AG04449 (cell line): ENCODE measurements at places on chromosomes 2 and 18.

GRCh38 chr2:240523451-240524281 lies 34.1 kb downstream of the ANKMY1 start:
- DNase-seq = no peak

- no peak for DNase-seq
These were observed 7.1 kb downstream of the MYOM1 start for GRCh38 chr18:3212657-3213056.

DNA sequence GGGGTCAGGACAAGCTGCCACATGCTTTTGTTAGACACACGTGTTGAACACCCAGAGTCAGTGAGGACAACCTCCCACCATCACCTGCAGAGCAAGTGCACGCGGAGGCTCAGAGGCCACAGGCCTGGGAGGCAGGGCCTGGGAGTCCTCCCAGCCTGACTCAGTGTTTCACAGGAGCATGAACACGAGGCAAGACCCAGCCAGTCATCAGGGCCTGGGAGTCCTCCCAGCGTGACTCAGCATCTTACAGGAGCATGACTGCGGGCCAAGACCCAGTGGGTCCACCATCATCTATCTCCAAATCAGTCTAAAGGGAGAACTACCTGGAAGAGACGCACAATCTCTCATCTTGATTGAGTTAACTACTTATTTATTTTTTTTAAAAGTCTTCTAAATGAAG lies 112.6 kb upstream of the PXDN start:
- DNase-seq = no peak

GRCh38 chr2:238864207-238865014 lies 16.5 kb downstream of the TWIST2 start:
- DNase-seq = peak; percentile 98

DNA sequence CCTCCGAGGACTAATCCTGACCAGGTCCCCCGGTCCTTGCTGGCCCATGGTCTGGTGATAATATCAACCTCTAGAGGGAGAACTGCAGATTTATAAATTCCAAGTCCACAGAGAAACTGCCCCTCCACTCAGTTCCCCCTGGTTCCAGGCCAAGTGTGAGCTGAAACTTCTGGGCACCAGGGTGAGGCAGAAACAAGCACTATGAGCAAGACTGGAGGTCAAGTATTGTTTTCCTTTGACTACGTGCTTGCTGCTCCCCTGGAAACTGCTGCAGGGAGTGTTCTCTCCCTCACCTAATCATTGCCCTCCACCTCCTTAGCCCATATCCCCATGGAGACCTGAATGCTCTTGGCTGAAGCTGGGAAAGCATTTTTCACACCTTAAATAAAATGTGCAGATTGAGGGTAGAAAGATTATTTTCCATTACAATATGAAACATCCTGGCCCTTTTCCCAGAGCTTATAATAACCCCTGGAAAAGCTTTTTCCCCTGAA lies 135.2 kb downstream of the RDH14 start:
- no peak for DNase-seq

- no peak for DNase-seq
These were observed 59.8 kb downstream of the SH3BP4 start for GRCh38 chr2:235011607-235011928.

- DNase-seq = no peak
These were observed 72.5 kb downstream of the SUMO1 start for GRCh38 chr2:202165945-202166344.

- DNase-seq = no peak
These were observed 252.1 kb upstream of the SLC14A2 start for GRCh38 chr18:45363196-45363595.

GRCh38 chr2:38682008-38682575 lies 16.2 kb downstream of the GALM start:
- DNase-seq = no peak

GRCh38 chr2:223894009-223894408 lies 51.1 kb downstream of the WDFY1 start:
- no peak for DNase-seq

DNA sequence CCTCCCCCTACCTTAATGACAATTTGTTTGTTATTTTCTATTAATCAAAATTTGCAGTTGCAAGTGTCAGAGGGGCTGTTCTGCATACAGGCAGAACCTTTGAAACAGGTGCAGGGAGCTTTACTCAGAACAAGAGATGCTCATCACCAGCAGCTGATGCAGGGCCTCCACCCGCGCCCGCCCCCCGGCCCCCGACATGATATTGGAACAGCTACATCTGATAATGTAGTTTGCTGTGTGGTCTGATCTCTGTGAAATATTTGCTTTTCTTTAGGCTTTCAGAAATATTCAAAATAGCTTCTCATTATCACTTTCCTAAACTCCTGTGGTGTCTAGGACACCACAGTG lies 130.0 kb downstream of the PRKCE start:
- no peak for DNase-seq

DNA sequence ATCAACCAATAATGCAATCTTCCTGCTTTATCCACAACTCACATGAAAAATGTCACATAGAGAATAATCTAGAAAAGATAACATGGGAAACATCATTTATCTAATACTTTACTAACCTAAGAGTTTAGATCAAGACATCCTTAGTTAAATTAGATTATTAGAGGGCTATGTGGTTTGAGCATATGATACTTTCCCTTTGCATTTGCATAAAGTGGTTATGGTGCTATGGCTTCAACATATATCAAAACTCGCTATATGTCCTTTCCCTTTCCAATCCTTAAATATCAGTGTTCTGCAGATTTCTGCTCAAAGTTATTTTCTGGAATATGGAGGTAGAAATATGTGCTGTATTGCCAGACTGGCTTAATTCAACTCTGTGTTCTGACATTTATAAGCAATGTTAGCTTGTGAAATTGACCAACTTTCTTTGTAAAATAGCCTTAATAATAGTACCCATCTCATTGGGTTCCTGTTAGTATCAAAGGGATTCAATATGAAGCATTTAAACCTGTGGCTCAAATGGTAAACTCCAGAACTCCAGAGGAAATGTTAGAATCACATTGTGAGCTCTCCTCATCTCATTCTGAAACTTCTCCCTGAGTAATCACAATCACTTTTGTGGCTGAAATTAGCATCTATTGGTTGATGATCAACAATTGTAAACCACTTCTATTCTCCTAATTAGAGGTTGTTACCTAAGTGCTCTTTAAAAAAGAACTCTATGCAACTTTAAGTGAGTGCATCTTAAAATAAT lies 1089.9 kb upstream of the SLC39A10 start:
- no peak for DNase-seq

- no peak for DNase-seq
These were observed 201.4 kb downstream of the CELF4 start for GRCh38 chr18:37364237-37364636.

GRCh38 chr2:62920070-62920469 lies 130.6 kb upstream of the OTX1 start:
- DNase-seq = no peak

- no peak for DNase-seq
These were observed 1.4 kb downstream of the ANO7 start for GRCh38 chr2:241189856-241190201.

- DNase-seq = peak; percentile 78
These were observed 162.9 kb upstream of the AGAP1 start for GRCh38 chr2:235330775-235331451.

DNA sequence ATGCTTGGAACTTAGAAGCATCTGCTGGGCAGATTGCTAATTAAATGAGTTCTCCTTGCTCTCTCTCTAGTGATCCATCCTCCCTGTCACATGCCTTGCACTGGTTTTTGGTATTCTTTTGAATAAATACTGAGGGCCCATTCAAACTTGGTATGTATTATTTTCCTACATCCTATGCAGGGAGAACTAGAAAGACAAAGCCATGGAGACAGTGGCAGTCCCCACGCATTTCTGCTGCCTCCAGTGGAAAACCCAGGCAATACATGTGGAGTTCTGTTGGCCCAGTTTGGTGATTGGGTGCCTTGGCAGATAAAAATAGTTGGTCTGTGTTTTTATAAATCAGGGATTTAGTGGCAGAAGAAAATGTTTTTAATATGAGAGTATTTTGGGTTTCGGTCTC lies 68.7 kb downstream of the DIS3L2 start:
- no peak for DNase-seq

GRCh38 chr2:109537565-109538222 lies 76.1 kb downstream of the SEPTIN10 start:
- no peak for DNase-seq

GRCh38 chr2:238881353-238882081 lies 33.6 kb downstream of the TWIST2 start:
- DNase-seq = no peak

GRCh38 chr2:88345842-88346241 lies 106.7 kb downstream of the FOXI3 start:
- no peak for DNase-seq

GRCh38 chr2:219250049-219250781 lies 2.8 kb upstream of the TUBA4B start:
- DNase-seq = no peak

GRCh38 chr2:122528958-122529705 lies 773.7 kb downstream of the TSN start:
- no peak for DNase-seq

- DNase-seq = no peak
These were observed 48.1 kb upstream of the VPS54 start for GRCh38 chr2:64067326-64067725.

GRCh38 chr2:33681364-33681757 lies 82.3 kb upstream of the FAM98A start:
- DNase-seq = no peak

GRCh38 chr2:128644156-128644555 lies 325.5 kb upstream of the HS6ST1 start:
- DNase-seq = no peak

- no peak for DNase-seq
These were observed 338.0 kb downstream of the NYAP2 start for GRCh38 chr2:225737556-225737955.

GRCh38 chr2:223621901-223622300 lies 19.7 kb upstream of the SCG2 start:
- no peak for DNase-seq

GRCh38 chr2:54772531-54772930 lies 49.1 kb downstream of the EML6 start:
- no peak for DNase-seq

DNA sequence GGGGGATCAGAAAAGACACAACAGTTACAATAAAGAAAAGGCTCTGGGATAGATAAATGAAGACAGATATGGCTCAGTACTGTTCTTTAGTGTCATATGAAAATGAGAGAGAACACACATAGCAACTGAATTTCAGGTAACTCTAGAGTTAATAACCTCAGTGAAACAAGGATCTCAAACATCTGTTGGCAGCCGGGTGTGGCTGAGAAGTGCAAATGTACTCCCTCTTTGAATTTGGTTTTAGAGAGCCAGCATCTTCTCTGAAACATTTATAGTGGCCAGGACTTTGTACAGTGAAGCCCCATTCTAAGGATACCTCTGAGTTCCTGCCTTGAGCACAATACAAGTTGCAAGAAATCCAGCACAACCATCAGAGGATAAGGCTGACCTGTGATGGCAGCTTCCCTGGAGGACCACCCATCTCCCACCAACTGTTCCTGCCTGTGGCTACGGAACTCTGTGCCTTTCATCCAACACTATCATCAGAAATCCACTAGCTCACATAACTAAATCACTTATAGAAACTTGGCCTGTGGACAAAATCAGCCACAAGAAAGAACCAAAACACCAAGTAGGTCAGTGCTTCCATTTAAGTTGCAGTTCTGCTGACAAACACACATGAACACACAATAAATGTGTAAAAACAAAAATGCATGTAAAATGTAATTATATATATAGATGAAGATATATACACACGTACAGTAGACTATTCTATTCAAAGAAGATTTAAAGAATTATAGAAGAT lies 37.3 kb upstream of the PEX13 start:
- DNase-seq = no peak

DNA sequence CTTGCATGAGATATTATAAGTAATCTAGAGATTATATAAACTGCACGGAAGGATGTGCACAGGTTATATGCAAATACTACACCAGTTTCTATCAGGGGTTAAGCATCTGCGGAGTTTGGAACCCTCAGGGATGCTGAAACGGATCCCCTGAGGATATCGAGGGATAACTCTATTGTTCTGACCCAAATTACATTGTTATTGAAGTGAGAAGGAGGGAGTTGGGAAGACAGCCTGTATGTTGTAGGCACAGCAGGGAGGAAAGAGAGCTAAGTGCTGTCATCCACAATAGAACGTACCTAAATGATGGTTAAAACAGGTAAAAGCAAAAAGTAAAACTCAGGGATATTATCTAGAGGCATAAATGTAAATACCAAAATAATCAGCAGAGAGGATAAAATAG lies 44.6 kb upstream of the SMAD2 start:
- no peak for DNase-seq

GRCh38 chr2:216804357-216805350 lies 55.2 kb downstream of the TNP1 start:
- no peak for DNase-seq

- no peak for DNase-seq
These were observed 9.0 kb downstream of the DTNB start for GRCh38 chr2:25664183-25664964.

DNA sequence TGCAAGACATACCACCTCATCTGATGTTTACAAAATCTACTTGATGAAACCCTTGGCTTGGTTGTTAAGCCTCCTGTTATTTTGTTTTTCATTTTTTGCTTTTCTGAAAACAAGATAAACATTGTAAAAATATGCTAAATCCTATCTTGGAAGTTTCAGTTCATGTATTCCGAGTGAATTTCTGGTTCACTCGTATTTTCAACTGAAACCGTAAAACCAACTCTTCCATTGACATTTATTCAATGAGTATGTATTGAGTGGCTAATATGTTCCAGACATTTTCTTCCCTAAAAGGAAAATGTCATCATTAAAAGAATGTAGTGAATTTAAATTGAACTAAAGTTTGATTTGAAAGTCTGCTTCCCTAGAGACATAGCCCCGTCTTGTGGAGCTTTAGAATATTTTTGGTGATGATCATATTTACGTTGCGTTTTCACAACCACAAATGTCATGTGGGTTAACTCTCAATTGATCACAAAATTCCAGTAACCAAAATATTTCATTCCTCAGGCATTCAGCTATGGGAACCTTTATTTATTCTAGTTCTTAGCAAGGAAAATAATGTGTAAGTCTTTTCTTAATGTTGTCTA lies 204.2 kb downstream of the MBD2 start:
- DNase-seq = peak; percentile 45

DNA sequence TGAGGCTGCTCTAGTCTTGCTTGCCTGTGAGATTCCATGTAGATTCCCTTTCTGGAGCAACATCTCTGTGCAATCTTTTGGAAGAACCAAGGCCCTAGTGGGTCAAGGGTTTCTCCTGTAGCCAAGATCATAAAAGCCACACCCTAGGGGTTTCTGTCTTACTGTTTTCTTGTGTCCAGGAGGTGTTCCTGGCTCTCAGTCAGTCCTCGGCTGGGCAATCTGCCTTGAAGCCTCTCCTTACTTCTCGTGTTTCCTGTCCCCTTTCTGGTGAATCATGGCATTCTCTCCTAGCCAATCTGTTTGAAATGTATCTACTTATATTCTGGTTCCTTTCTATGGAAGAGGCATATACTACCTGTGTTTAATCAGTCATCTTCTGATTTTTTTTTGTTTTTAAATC lies 484.8 kb upstream of the UBE2E3 start:
- no peak for DNase-seq
